ENCODE measurements at places on chromosomes 13 and 19. TPM values are rescaled to one million over a fixed set of nuclear protein-coding genes. Genes with fewer than 3 reads are reported as not detected.
A peak's percentile ranks its signal among the peaks of the same experiment; 100 is the strongest.

- peak; percentile 73 for DNase-seq
Measured at GRCh38 chr19:31659897-31660210, 310.6 kb upstream of the TSHZ3 start.

- no peak for DNase-seq
Measured at GRCh38 chr19:28489776-28490175, 723.2 kb downstream of the UQCRFS1 start.

- no peak for DNase-seq
Measured at GRCh38 chr13:109684084-109684823, 102.1 kb downstream of the IRS2 start.

- no peak for DNase-seq
Measured at GRCh38 chr13:59671881-59672280, 491.8 kb downstream of the DIAPH3 start.

GRCh38 chr19:10220695-10221094 is 10.4 kb downstream of the S1PR2 start:
- no peak for DNase-seq

DNA sequence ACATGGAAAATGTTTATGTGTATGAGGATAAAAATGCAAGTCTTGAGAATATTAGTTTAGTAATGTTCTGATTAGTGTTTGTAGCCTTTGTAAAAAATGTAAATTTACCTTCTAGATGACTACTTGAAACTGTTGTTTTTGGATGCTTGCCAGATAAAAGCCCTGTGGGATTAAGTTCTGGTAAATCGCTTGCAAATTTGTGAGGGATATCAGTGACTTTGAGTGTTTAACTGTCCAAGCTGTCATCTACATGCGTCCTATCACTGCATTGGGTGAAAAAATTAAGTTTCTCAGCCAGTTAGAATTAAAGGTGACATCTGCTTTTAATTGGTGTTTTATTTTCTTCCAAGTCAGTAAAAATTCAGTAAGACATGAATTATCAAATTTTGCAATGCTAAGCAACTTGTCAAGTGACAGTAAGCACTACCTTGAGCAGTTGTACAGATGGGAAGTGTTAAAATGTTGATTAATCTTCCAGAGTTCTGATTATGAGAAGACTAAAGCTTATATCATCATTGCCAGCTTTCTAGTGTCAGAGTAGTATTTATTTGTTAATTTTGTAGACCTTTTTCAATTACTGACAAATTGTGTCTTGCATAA is 88.0 kb downstream of the PCCA start:
- DNase-seq = peak; percentile 5

- no peak for DNase-seq
Measured at GRCh38 chr13:81779876-81780275, 1439.0 kb upstream of the SPRY2 start.

GRCh38 chr19:6682607-6683128 is 12.7 kb upstream of the TNFSF14 start:
- no peak for DNase-seq

GRCh38 chr19:42191855-42192254 is 25.6 kb downstream of the DEDD2 start:
- peak; percentile 91 for DNase-seq

DNA sequence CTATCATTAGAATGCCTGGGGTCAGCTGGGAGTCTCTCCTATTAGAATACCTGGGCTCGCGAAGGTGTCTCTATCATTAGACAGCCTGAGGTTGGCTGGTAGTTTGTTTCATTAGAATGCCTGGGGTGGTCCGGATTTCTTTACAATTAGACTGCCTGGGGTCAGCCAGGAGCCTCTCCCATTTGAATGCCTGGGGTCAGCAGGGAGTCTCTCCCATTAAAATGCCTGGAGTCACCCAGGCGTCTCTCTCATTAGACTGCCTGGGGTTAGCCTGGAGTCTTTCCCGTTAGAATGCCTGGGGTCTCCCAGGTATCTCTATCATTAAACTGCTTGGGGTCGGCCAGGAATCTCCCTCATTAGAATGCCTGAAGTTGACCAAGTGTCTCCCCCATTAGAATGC is 1458.3 kb downstream of the UQCRFS1 start:
- no peak for DNase-seq

DNA sequence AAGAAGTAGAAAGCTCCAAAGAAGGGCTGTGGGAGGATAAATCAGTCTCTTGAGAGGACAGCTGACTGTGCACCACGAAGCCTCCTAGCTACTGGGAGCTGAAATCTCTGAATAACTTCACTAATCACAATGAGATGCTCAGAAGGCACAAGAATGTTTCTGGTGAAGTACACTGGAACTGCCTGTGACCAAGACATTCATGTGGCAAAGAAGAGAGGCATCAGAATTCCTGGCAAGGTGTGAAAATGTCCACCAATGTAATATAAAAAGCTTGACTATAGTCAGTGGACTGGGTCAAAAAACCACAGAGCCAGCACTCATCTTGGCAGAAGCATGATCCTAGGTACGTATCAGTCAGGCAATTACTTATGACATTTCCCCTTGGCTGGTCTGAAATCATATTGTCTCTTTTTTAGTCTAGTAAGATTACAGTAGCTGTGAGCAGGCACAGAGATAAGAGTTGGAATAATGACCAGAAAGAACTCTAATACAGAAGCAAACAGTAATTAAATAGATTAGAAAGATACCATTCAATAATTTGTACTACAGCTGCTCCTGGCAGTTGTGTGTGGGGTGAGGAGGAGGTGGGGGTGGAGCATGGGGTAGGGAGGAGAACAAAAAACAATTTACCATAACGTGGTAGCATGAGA is 434.7 kb downstream of the DIAPH3 start:
- DNase-seq = no peak

- peak; percentile 80 for DNase-seq
Measured at GRCh38 chr19:33298146-33298911, 4.0 kb downstream of the CEBPA start.

DNA sequence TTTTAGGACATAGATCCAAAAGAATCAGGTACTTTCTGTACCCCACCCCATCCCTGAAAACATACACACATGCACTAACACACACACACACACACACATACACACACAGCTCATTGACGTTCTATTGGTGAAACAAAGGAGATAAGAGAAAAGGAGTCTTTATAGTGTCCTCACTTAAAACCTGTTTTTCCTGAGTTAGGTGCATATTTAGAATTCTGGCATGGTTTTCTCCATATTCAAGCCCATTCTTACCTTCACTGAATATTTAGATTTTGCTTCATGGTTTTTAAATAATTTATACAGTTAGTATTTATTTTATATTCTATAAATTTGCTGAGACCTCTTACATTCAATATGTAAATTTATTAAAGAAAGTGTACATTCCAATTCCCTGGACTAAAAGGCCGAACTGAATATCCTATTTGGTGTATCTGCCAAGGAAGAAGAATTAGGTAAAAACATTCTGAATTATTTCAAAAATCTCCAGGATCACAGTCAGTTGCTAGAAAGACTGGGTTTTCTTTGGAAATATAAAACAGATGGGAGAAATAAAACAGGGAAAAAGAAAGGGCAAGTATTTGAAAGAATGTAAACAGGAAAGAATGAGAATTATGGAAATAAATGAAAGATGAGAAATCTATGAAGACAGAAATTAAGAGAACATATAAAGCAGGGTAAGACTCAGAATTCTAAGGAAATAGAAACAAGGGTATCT is 556.2 kb downstream of the KCTD12 start:
- no peak for DNase-seq

- DNase-seq = peak; percentile 96
Measured at GRCh38 chr19:20776083-20777076, at the start of gene ZNF66. TSS of gene ZNF66 (plus strand) at chr19:20776304. CDS start at chr19:20776448, 144 bp downstream.

GRCh38 chr13:80572923-80573316 is 232.0 kb upstream of the SPRY2 start:
- DNase-seq = no peak

DNA sequence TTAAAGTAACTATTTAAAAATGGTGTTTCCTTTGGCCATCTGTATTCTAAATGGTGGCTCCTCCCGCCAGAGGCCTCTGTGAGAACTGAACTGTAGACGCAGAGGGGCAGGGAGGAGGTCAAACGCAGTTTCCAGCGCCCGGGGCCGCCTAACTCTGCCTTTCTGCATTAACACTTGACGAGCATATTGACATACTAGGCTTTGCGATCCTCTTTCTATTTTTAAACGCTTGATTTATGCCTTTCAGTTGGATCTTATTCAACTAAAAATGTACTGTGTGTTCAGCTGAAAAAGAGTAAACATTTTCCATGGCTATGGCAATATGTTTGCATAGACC is 74.7 kb downstream of the SPACA7 start:
- DNase-seq = no peak

DNA sequence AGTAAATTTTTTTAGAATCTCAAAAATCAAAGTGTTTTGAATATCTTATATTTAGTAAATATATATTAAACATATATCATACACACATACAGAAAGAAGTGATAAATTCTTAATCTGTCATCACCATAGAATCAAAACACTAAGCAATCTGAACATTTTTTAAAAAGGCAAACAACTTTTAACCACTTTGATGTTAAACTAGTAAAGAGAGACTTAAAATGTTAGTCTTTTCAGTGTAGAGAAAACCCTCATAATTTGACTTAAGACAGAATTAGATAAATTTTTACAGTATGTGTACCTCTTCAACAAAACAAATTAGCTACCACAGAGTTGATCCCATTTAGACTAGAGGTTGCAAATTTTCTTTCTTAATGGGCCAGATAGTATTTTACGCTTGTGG is 13.4 kb downstream of the SUPT20H start:
- DNase-seq = no peak

DNA sequence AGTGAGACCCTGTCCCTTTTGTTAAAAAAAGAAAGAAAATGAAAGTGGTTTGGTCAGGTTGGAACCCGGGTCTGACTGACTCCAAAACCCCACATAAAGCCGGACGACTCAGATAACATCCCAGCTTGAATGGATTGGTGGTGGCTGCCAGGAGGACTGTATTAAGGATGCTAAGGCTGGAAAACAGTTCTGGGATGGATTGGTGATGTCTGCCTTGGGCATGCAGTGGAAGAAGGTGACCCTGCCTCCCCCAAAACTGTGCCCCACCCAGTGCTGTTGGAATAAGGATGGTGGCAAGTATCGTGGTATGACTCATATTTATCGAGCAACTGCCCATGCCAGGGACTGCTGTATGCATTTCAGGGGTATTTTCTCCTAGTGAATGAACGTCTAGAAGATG is 18.5 kb upstream of the COLGALT1 start:
- no peak for DNase-seq

DNA sequence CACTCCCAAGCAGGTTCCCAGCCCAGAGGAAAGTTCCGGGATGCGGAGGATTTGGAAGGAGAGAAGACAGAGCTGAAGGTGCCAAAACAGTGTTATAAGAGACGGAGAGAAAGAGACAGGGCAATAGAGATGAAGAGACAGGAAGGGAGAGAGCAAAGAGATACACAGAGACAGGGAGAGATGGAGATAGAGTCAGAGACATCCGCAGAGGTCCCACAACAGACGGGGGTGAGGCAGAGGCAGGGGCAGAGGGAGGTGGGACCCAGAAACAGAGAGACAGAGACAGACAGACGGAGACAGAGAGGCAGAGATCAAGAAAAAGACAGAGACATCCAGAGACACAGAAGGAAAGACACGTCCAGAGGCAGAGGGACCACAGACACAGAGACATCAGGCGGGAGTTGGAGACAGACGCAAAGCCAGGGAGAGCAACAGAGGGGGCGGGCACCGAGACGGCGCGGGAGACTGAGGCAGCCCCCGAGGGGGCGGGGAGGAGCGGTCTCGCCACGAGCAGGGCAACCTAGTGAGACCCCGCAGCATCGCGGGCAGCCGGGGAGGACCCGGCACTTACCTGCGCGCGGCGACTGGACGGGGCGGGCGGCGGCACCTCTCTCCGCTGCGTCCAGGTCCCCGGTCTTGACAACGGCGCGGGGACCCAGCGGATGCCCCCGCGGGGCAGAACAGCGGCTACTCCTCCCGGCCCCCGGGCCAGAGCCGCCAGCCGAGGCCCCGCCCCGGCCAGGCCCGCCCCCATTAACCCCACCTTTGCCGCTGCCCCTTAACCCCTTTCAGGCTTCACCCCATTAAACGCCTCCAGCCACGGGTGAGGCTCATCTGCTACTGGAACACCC is at the start of gene GPR4:
Gene GPR4 (minus strand): TSS at position 689 of the 851 bp plus-strand sequence. CDS start 10,346 bp downstream, outside the sequence.
- no peak for DNase-seq

DNA sequence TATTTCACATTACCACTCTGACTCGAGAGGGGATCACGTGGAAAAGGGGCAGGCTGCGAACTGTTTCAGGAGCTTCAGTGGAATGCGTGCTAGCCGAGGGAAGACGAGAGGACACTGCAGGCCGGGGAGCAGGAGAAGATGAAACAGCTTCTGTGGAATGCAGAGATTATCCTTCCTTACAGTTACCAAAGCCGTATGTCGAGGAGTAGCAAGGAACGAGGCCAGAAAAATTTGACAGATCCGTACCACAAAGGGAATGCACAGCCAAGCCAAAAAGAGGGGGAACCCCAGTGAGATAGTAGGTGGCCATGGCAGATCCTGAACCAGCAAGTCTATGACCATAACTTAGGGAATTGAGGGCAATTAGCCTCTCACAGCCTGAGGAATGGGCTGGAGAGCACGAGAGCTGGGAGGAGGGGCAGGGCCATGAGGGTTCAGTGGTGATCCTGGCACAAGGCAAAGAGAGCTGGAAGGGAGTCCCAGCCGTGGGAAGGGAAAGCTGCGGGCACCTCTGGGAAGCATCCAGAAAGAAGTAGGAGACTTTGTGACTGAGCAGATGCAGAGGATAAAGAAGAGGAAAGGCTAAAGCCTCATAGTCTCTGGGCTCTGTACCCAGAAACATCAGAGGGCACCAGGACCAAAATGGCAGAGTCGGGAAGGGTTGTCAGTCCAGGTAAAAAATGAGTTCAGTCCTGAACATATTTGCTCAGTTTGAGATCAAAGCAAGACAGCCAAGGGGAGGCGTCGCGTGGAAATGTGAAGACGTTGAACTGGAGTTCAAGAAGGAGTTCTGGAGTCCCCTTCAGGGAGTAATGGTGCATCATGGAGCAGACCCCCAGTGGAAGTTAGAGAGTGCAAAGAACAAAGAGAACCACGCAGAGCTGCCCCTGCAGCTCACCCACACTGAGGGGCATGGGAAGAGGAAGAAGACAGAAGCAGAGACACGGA is 5.1 kb downstream of the COL4A1 start:
- DNase-seq = no peak

GRCh38 chr19:16594131-16594586 is 21.9 kb upstream of the SLC35E1 start:
- DNase-seq = no peak

DNA sequence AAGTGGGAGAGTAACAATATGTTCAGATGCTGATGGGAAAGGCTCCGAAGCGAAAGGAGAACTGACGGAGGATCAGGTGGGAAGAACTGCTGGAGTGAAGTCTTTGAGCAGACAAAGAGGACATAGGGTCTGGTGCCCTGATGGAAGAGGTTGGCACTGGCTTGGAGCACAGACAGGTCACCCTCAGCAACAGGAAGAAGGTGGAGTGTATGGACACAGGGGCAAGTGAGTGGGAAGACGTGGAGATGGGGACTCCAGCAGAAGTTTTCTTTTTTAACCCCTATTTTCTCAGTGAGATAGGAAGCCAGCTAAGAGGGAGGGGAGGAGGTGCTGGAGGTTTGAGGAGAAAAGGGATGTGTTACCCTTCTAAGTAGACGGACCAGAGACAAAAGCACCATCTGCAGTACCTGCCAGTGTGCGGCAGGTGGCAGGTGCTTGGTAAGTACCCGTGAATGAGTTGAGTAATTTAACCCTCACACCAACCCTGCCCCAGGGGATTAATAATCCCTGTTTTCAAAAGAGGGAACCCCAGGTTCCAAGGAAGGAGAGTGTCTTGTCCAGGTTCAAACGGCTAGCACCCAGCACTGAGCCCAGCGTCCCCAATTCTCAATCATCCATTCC is 11.2 kb downstream of the HAS1 start:
- DNase-seq = peak; percentile 69

GRCh38 chr13:71828564-71828963 is 38.4 kb downstream of the DACH1 start:
- no peak for DNase-seq

Gene ZNF599
- polyA plus RNA-seq = 3.6 TPM

Gene MBD3L2B
- 0.11 TPM for polyA plus RNA-seq

Gene C2CD4C
- polyA plus RNA-seq = 0.39 TPM

Gene STOML3
- not detected for polyA plus RNA-seq

Gene PDE4A
- polyA plus RNA-seq = 0.45 TPM

All from mammary epithelial cell (primary cell).